ENCODE measurements at places on chromosomes 6 and 20. TPM values are rescaled to one million over a fixed set of nuclear protein-coding genes. Genes with fewer than 3 reads are reported as not detected.
A peak's percentile ranks its signal among the peaks of the same experiment; 100 is the strongest.

The DEF6 gene
- total RNA-seq: 182 TPM

GRCh38 chr6:11469684-11470083 is 67.9 kb upstream of the TMEM170B start:
- DNase-seq: no peak

The ACTL10 gene
- total RNA-seq: 0.65 TPM

GRCh38 chr6:36926708-36927513 is 27.6 kb upstream of the PI16 start:
- no peak for DNase-seq

GRCh38 chr20:63653041-63653973 is at the start of gene STMN3:
Gene STMN3 (minus strand): TSS chr20:63653424. CDS start chr20:63653345, 79 bp downstream.
- peak; percentile 81 for DNase-seq

DNA sequence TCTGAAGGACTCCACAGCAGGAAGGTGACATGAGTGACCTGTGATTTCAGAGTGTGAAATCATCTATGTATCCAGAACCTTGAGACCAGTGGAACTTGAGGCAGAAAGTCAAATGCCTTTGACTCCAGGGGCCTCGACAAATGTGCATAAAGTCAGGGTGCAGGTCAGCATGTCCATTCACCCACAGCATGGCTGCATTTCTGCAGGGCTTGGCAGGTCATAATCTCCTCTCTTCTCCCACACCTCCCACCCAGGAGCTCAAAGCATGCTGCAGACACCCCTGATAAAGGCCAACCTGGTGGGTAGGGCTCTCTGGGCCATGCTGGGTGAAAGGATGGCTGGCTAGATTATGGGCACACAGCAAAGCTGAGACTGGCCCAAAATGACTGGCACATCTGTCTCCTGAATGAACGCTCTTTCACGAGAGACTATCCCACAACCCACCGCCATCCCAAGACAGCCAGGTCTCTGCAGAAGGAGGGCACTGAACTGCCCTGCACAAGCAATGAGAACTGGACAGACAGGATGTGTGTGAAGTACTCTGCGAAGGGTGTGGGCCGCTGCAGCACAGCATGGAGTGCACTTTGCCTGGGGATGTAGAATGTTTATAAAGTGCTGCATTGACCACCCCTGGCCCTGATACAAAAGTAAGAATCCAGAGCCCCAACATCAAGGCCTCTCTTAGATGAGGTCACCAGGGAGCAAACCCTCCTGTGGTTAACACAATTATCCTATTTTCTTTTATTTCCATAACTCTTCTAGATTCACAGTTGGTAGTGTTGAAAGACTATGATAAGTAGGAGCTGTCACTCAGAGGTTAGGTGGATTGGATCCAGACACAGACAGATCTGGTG is 78.2 kb upstream of the NXT1 start:
- no peak for DNase-seq
